ENCODE measurements at places on chromosomes 4 and X. TPM values are rescaled to one million over a fixed set of nuclear protein-coding genes. Genes with fewer than 3 reads are reported as not detected.

DRD5 gene
- not detected for total RNA-seq

PCDH18 gene
- total RNA-seq, result 0.40 TPM

CEP44 gene
- total RNA-seq, result 22.4 TPM

ITIH6 gene
- total RNA-seq, result not detected

HPGD gene
- 0.96 TPM for total RNA-seq

RHOXF1 gene
- total RNA-seq, result not detected

TMEM144 gene
- total RNA-seq, result 13.4 TPM

UNC5C gene
- not detected for total RNA-seq

ADH1C gene
- 0.63 TPM for total RNA-seq

SLITRK4 gene
- not detected for total RNA-seq

FGF2 gene
- total RNA-seq, result 1.4 TPM

SERTM2 gene
- total RNA-seq, result not detected

DNA sequence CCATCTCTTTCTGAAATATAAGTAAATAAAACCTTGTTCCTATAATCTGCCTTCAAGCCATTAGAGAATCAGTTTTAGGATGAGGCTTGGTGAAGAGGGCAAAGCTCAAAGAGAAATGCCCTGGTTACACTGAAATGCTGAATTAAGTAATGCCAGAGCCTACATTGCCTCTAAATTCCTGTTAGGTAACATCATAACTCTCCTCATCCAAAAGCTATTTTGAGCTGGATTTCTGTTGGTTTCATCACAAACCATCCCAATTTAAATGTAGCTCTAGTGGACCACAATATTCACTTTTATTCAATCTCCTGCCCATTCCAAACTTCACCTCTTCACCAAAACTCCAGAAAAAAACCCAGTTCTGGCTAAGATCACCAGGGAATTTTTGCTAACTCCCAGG is 1319.7 kb upstream of the TENM3 start:
- no peak for DNase-seq

- DNase-seq, result no peak
Measured at GRCh38 chr4:167885071-167885470, 207.3 kb upstream of the ANXA10 start.

- DNase-seq, result no peak
Measured at GRCh38 chr4:64718091-64718490, 308.8 kb upstream of the TECRL start.

GRCh38 chr4:153790962-153791551 is 2.2 kb upstream of the SFRP2 start:
- no peak for DNase-seq

- DNase-seq, result no peak
Measured at GRCh38 chrX:5726224-5726623, 502.4 kb downstream of the NLGN4X start.

GRCh38 chr4:143026459-143027170 is 158.1 kb upstream of the USP38 start:
- no peak for DNase-seq

- DNase-seq, result no peak
Measured at GRCh38 chr4:57308301-57308700, 198.1 kb upstream of the IGFBP7 start.

- no peak for DNase-seq
Measured at GRCh38 chr4:82906469-82906868, 5.9 kb downstream of the THAP9 start.

GRCh38 chrX:135985973-135986310 is 707 bp downstream of the SLC9A6 start:
- no peak for DNase-seq

DNA sequence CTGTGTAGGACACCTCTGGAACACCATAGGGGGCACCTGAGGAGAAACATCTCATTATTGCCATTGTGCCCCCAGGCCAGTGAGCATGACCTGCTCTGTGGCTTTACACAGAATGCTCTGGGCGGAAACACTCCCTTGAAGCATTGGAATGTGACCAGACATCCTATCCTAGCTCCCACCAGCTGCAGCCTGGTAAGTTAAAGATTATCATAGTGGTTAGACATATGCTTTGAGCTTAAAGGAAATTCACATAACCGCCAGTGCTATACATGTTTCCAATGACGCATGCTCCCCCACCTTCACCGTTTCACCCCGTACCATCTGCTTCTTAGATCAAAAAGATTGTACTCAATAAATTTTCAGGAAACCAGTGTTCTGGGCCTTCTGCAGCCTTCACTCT is 217.7 kb upstream of the CENPE start:
- no peak for DNase-seq

- DNase-seq, result no peak
Measured at GRCh38 chr4:7808752-7809151, 130.9 kb downstream of the AFAP1 start.

- no peak for DNase-seq
Measured at GRCh38 chr4:57064811-57065711, 45.1 kb downstream of the IGFBP7 start.

GRCh38 chrX:51496501-51497291 is at the start of gene NUDT11:
TSS of gene NUDT11 (minus strand) at chrX:51496592. CDS start at chrX:51496444, 148 bp downstream.
- DNase-seq, result no peak

DNA sequence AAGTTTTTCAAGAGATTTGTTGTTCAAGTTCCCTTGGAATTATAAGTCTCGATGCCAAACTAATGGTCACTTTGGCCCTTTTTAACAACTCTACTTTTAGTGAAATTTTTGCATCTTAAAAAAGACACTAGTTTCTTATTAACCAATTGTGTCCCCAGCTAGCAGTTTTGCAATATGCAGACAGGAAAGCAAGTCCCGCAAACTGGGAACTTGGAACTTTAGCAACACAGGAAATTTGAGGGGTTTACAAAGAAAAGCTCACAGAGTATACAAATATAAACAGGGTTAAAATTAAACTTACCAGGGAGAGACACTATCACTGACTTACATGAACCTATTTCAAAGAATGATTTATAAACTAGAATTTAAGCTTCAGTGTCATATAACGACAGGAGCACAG is 137.9 kb downstream of the ANK2 start:
- no peak for DNase-seq

DNA sequence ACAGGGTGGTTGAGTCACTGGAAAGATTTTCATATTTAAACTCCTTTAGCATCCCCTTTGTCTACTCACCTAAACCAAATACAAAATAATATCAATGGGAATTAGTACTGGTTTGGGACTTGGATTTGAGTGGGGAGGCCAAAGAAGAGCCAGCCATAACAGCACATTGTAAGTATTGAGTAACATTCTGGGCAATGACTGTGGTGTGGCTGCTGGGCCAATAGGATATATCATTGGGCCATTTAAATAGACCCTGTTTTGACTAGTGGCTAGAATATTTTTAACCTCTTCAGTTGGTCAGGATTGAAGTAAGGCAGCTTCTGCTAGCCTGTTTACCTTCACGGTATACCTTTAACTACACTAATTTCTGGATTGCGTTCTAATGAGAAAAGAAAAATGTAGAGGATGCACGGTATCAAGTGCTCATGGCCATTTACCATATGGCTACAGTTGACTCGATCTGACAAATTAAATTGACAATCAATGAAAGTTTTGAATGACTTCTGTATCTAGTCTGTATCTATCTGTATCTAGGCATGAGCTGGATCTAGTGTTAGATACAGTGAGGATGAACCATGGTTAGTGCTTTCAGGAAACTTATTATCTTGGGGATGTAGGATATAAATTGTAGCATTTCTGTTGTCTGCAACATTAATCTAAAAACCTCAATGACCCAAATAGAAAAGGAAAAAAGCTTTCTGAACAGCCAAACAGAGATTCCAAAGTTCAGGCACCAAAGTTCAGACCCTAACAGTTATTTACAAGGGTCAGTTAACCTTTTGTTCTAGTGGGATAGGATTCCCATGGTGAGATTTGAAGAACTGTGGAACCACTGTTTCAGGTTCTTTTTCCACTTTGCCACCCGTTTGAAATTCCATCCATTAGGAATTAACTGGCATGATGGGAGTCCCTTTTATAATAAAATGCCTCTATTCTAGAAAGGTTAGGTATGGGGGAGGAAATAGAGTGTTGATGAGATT is 6.8 kb upstream of the ALB start:
- no peak for DNase-seq

GRCh38 chrX:86946569-86946968 is 571.0 kb upstream of the KLHL4 start:
- DNase-seq, result peak; percentile 0

DNA sequence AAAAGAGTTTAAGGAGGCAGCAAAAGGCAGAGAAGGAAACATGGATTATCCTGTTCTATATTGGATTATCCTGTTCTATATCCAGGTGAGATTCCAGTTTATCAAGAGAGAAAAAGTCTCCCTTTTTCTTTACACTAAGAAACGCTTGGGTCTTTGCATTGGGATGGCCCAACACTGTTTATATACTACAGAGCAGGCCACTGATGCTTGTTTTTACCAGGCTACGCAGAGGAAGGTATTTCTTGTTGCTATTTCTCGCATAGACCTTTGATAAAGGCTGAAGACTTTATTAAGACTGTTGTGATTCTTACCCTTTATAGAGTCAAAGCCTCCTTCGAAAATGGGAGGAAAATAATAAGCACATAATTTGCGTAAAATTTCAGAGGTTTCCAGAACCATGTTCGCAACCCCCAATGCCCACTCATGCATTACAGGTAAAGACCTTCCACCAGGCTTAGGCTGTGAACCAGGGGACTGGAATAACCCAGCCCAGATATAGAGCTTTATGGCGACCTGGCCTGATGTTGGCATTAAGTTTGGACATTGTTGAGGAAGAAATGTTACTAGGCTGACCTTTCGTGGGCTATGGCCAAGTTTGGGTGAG is 218.3 kb downstream of the PTTG2 start:
- no peak for DNase-seq

DNA sequence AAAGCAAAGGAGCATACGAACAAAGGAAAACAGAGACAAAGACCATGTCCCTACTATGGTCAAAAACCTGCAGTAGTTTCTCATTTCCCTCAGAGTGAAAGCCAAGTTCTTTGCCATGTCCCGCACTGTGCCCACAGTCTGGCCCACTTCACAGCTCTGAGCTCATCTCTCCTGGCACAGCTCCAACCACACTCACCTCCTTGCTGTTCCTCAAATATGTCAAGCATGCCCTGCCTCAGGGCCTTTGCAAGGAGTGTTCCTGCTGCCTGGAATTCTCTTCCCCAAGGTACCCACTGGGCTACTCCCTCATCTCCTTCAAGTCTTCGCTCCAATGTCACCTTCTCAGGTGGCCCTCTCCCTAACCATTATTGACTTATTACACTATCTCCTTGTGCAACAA is 72.1 kb downstream of the COX18 start:
- DNase-seq, result no peak

- no peak for DNase-seq
Measured at GRCh38 chrX:19823031-19823430, 64.4 kb downstream of the SH3KBP1 start.

GRCh38 chrX:9651737-9652136 is 113.9 kb downstream of the GPR143 start:
- no peak for DNase-seq

GRCh38 chr4:186689476-186689875 is 34.2 kb downstream of the FAT1 start:
- DNase-seq, result no peak

DNA sequence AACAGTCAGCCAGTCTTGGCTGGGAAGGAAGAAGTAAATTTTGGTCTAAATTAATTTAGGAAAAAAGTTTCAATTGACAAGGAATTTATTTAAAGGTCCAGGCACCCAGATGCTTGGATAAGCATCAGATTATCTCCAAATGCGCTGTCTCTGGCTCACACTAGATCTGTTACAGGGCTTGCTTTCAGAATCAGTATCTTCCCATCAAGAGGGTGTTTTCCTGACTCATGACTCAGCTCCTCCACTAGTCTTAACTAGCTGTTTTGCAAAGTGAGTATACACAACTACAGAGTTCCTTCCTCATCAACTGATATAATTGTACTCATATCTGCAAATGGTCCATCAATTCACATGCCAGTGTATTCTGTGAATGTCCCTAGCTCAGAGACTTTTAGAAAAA is 482.1 kb upstream of the CPEB2 start:
- DNase-seq, result no peak

DNA sequence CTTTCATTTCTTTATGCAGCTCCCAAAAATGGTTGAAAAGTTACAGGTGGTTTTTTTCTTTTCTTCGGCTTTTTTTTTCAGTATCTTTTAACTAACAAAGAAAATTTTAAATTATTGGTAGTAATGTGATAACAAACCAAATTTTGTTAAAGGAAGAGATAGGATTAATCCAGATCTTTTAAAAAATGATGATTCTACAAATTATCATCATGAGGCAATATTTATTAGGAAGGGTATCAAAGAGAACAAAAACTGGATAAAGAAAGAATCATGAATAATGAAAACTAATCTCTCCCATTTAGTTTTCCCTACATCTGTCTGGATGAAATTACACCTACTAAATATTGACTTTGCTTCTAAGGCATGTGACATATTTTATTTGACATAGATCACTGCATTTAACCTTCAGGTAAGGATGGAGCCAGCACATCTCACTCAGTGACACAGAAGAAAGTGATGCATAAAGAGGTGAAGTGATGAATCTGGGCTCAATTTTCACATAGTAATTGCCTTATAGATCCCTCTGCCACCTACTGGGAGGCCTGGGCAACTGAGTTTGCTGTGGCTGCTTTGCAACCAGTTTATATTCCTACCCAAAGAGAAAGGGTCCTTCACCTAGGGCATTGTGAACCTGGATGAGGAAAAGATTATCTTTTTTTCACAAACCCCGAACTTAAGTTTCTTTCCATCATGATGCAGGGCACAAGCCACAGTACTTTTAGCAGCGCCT is 155.6 kb downstream of the HNRNPD start:
- DNase-seq, result no peak

- no peak for DNase-seq
Measured at GRCh38 chr4:132108784-132109183, 1040.3 kb upstream of the PCDH10 start.

GRCh38 chrX:112536544-112536943 is 143.2 kb downstream of the LHFPL1 start:
- no peak for DNase-seq

GRCh38 chr4:84666439-84666838 is 83.5 kb downstream of the CDS1 start:
- no peak for DNase-seq

GRCh38 chr4:143178923-143179322 is 5.8 kb upstream of the USP38 start:
- no peak for DNase-seq

DNA sequence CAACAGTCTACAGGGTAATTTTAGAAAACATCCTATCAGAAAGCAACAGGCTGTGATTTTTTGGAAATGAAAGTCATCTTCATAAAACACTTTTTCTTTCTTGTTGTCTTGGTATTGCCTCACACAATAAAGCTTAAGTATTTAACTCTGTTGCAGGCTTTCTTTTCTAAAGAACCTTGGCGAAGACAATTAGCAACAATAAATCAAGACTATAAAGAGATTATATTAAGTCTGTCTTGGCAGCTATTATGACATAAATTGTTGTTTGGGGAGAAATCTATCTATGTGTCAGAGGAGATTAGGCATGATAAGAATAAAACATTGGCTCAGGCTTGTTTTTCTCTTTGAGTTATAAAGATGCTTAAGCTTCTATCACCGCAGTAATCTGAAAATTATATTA is 1774.8 kb downstream of the ARAP2 start:
- no peak for DNase-seq

DNA sequence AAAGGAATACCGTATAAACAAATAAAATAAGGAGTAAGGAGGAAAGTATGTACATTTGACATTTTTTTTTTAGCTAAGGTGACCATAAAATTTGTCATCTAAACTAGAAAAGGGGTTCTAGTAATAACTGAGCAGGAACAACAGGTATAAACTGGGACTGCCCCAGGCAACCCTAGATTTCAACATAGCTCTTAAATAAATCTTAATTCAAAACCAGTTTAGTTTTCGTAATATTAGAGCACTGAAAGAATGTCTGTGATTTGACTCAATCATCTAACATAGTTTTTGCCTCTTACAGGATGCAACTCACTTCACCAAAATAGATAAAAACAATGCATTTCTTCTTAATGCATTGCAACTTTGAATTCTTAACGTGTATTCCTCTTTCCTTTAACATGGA is 257.7 kb downstream of the ADAMTS3 start:
- peak; percentile 5 for DNase-seq
